NCI-H2171 (cell line): ENCODE measurements at places on chromosomes 6 and 20.

DNA sequence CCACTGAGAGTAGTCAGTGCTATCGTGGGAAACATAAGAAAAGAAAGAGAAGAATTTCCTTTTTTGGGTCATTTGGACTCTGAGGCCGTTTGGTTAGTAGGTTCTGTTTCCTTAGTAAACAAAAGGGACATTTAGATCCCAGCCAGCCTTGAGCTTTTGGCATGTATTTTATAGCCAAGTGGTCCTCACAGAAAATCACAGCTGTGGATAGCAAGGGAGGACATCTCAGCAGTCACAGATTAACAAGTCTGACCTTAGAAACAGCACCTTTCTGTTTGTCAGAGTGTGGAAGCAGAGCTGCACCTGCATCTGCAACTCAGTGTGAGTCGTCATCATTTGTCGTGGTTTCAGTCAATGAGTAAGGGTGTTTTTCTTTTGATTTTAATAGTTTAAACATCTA lies 40.5 kb downstream of the FAM120B start:
- DNase-seq = no peak

DNA sequence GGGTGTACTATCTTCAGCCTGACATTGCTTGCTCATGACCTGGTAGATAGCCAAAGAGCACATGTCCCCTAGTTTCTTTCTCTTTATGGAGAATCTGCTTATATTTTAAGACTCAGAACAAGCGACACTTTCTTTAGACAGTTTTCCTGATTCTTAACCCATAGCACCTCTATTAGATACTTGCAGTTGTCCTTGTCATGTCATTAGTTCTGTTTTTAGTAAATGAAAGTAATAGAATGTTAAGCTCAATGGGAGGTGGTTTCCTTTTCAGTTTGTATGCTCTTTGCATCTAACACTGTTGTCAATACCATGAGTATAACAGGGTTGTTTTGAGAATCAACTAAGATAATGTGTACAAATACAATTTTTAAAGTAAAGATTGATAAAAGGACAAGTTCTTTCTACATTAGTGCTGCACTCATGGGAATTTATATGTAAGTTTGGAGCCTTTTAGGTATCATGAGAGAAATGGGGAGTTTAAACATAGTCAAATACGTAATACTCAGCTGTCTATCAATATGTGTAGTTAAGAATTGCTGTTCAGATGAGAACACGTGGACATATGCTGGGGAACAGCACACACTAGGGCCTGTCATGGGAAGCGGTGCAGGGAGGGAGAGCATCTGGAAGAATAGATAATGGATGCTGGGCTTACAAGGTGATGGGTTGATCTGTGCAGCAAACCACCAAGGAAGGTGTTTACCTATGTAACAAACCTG lies 124.3 kb downstream of the GRM1 start:
- DNase-seq = no peak

DNA sequence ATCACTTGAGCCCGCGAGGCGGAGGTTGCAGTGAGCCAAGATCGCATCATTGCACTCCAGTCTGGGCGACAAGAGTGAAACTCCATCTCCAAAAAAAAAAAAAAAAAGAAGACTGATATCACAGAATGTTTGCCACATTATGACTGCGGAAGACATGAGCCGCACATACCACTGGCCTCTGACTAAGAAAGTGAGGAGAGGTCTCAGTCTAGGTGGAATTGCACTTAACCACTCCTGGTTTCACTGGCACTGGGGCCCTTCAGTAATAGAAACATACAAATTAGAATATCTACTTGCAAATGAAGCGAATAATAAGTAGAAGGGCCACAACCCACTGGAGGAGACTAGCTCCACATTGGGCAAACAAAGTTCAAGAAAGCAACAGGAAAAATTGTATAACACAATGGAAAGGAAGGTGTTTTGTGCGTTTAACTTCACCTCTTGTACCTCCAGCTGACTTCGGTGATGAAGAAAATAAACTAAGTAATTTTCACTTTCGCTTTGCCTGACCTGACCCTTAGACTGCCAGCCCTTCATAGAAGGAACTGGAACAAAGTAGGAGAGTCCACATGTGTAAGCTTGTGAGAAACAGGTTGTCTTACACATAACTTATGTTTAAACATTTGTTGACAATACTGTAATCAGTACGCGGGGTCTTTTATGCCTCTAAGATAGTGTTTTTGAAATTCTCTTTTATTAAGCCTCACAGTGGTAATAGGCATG lies 147.5 kb upstream of the TSHZ2 start:
- no peak for DNase-seq

DNA sequence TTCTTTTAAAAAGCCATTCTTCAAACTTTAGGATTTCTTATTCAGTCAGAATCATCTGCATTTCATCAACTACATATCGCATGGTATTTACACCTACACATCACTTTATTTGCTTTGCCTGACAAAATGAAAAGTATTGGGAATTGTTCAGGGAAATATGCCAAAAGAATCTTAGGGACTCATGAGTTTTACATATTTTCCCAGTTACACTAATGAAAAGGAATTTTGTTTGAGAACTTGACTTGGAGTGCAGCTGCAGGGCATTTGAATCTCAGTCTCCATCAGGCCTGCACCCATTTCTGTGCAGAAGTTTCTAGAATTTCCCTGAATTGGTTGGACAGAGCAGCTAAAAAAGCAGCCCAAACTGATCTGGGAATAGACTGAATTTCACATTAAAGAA lies 65.3 kb downstream of the MTHFD1L start:
- no peak for DNase-seq

DNA sequence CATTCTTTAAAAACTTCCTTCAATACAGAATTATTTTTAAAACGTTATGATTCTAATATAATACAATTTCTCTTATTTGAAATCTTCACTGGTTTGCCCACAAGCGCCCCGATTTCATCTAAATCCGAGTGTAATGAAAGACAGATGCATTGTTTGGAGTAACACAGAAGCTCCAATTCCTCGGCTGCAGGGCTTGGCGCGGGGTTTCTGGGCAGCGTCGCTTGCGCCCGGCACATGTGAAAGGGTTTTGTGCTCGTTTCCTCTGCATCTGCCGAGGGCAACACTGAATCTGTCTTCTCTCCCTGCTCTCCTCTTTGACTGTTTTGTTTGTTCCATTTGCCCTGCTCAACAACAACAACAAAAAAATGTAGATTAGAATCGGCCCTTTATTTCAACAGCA lies 248.6 kb upstream of the QKI start:
- no peak for DNase-seq

GRCh38 chr20:62943396-62943795 lies 5.4 kb downstream of the GID8 start:
- DNase-seq = no peak

GRCh38 chr6:144277174-144277573 lies 8.0 kb upstream of the UTRN start:
- DNase-seq = no peak

DNA sequence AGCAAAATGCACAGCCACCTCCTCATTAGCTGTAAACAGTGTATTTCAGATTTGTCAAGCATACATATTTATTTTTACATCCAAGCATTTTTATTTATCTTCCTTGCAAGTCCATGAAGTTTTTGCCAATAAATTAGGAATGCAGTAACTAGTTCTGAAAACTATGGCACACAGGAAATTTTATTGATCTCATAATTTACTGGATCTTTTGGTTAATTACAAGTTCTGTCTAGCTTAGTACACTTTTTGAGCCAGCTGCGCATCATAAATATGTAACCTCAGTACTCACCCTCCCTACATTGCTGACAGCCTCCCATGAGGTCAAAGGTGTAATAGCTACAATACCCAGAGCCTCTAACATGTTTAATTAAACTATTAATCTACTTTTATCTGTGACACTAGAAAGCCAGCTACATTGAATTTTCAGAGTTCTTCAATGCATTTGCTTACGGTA lies 898.2 kb downstream of the KIF16B start:
- DNase-seq = no peak

GRCh38 chr20:57325632-57326356 lies 3.8 kb upstream of the SPO11 start:
- DNase-seq = no peak

DNA sequence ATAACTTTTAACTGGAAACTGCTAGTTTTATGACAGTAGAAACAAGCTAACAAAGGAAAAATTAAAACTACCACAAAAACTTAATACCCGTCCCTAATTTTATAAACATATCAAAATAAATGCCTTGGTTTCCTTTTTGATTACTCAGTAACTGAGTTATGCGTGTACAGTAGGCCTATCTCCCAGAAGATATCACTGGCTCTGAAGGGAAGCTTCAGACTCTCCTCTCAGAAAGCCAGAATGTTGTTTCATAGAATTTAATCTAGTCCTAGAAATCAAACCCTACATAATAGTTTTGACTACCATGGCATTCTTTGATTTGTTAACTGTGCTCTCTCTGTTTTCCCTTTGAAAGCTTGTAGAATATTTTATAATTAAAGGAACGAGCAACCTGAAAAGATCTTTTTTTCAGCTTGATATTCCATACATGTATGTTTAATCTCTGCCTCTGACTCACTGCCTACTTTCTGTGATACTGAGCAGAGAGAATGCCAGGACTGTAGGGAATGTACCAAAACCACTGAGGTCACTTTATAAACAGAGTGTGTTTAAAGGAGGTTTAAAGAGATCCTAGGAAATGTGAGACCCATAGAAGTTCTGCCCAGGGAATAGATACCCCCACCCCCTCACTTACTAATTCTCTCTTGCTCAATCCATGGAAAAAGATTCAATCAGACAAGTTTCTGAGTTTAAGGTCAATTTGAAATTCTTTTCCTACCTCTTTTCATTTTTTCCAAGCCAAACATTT lies 311.5 kb downstream of the HDGFL1 start:
- DNase-seq = no peak

DNA sequence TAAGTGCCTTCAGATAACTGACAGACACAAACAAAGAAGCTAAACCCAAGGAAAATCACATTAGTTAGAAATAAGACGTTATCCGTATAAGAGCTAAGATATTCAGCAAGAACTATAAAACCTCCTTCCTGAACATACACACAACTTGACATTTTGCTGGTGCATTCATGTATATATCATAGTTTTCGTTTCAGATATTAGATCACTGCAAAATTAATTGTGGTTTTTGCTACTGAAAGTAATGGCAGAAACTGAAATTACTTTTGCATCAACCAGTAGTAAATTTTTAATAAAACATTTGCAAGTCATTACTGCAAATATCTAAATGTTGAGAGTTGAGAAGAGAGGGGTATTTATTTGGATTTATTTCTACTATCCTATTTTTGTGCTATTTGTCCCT lies 26.1 kb upstream of the KCNQ5 start:
- DNase-seq = no peak

DNA sequence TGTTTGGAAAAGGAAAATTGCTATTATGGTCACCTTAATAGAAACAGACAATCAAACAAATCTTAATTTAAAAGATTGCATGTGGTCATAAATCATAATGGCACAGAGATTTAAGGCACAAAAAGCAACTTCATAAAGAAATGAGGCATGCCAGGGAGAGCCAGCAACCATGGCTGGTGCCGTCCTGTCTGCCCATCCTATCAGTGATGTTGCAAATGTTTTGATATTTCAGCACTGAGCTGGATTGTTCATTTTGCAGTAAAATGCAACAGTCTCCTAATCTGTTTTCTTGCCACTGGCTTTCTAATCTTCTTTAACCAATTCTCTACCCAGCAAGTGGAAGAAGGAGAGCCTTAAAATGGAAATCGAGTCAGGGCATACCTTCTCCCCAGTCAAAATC lies 249.8 kb downstream of the SAMD5 start:
- no peak for DNase-seq

- no peak for DNase-seq
Measured at GRCh38 chr6:11938285-11938890, 73.7 kb upstream of the HIVEP1 start.

GRCh38 chr6:84517741-84518530 lies 246.5 kb downstream of the TBX18 start:
- DNase-seq = no peak

- DNase-seq = no peak
Measured at GRCh38 chr6:34970957-34971356, 81.9 kb downstream of the ANKS1A start.

DNA sequence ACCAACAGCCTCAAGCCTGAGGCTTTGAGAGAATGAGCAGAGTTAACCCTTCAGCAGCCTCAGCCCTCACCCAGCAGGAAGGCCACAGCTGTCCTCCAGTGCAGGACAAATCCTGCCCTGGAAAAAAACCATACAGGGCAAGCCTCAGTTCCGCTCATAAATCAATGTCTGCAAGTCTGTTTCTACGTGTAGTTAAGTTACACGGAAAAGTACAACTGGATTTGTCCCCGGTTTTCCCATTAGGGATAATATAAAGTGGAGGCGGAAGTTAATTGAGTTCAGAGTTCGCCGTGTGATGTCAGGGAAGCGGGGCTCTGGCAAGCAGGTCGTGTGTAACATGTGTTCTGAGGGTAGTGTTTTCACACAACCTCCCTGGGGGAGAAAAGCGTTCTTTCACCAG lies 44.2 kb upstream of the EYA2 start:
- no peak for DNase-seq

- no peak for DNase-seq
Measured at GRCh38 chr6:31903957-31904356, 2.1 kb upstream of the ZBTB12 start.

DNA sequence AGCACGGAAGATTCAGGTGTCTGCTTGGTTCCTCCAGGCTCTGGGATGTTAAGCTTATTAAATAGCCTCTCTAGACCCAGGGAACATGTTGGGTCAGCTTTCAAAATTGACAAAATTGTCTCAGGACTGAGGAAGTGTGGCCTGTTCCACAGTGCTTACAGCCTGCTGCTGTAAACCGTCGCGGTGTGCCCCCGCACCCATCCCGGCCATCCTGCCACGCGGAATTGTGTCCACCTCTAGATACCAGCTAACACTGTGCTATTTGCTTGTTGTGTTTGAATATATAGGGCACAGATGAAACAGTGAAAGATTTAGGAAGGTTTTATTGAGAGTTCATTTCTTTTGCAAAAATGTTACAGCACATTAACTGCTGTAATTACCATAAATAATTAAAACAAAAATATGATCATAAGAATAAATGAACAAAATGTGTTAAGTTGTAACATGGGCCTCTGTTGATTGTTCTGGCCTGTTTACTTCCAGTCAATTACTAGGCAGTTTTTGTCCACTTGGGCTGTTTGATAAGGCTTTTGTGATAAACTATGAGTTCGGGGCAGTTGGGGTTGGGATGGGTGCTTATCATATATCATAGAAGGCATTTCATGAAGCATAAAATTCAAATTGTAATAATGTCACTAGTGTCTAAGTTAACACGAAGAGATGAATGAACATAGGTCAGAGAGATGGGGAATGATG lies 77.4 kb downstream of the ARID1B start:
- DNase-seq = no peak

GRCh38 chr20:57698116-57698866 lies 11.5 kb downstream of the PMEPA1 start:
- no peak for DNase-seq

GRCh38 chr6:30823534-30823865 lies 60.8 kb upstream of the DDR1 start:
- DNase-seq = no peak
